ENCODE measurements at places on chromosomes 2 and 18.

DNA sequence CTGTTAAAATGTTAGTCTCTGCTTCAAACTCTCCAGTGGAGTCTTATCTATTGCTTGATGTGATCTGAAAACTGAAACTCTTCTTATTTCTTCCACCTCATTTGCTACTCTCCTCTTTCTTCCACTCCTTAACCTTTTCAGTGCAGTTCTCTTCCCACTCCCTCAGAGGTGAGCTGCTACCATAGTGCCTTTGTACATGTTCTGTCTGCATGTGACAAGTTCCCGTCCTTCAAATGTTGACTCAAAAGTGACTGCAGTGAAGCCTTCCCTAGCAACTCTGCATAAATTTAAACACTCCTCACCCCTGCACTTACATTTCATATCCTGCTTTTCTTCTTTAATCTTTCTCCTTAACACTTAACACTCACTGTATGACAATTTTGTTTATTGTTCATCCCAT is 12.1 kb downstream of the SGO2 start:
- DNase-seq: no peak

DNA sequence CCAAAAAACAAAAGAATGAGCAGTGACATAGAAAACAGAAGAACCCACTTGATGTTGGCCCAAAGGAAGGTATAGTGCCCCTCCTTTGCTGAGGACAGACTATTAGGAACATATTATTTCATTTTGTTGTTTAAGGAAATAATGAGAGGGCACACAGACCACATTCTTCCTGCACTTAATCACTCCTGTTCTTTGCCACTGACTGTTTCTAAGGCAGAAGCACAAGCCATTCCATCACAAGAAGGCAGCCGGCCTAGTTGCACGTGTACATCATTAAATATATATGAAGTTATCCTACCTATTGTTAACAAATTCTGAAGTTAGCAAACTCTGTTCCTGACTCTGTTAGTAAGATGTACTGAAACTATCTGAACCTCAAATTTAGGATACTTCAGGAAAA is 110.0 kb downstream of the LNPK start:
- DNase-seq: no peak

DNA sequence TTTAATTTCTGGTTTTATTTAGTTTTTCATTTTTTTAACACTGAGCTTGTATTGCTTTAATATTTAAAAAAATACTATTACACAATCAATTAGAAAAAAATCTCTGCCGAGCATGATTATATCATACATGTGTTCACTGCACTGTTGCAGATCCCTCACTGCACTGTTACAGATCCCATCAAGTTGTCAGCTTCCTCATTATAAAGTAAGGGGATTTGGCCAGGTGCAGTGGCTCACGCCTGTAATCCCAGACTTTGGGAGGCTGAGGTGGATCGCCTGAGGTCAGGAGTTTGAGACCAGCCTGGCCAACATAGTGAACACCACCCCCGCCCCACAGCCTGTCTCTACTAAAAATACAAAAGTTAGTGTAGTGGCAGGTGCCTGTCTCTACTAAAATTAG is 33.0 kb upstream of the METTL21A start:
- no peak for DNase-seq

- no peak for DNase-seq
These were observed 99.2 kb upstream of the ITGA4 start for GRCh38 chr2:181357979-181358378.

DNA sequence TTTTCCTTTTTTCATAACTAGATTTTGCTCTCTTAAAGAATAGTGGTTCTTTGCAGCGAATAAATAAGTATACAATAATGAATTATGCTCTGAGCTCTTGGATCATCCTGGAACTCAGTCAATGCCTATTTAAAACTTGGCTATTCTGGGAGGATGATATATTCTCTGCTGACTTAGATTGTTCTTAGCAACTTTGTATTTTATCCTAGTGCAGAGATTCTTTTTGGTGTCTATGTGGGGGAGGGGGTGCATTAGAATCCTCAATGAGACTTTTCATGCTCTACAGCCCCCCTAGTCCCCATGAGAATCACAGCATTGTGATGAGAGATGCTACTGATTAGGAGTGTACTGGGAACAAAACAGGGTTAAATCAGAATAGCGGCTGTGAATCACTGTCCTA is 8.8 kb upstream of the FAM98A start:
- DNase-seq: no peak

Data from T-helper 2 cell (primary cell).